Mesenchymal stem cell (in vitro differentiated cells and primary cell): ENCODE measurements at places on chromosomes 16 and 17.

- DNase-seq = no peak
Measured at GRCh38 chr16:61590577-61590976, 445.7 kb downstream of the CDH8 start.

DNA sequence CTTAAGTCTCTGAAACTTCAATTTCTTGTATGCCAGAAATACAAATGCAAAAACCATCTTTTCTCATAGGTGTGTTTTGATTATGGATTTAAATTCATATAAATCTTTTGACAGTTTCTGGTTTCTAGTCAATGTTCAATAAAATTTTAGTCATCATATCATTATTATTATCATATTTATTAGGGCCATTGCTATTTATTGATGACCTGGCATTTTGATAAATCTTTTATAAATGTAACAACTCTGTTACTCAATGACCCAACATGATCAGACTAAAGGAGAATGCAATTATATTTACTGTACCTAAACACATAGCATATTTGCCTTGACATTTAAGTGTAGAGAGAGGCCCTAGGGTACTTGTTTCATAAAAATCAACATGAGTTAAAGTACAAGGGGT, 320.8 kb downstream of the CDH8 start:
- no peak for DNase-seq

DNA sequence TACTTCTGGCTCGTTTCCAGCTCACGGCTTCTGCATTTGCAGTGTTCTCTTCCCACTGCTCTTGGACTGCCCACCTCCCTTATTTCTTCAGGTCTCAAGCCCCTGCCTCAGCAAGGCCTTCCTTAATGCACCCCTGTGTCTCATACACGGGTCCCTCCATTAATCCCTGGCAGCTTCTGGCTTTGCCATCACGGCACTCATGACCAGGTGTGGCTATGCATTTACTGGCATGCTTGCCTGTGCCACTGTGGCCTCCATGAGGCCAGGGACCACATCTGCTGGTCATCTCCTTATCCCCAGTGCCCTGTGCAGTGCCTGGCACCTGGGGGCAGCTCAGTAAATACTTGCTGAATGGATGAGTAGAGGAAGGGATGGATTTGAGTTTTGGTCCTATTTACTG, 114.1 kb downstream of the C16orf78 start:
- no peak for DNase-seq

DNA sequence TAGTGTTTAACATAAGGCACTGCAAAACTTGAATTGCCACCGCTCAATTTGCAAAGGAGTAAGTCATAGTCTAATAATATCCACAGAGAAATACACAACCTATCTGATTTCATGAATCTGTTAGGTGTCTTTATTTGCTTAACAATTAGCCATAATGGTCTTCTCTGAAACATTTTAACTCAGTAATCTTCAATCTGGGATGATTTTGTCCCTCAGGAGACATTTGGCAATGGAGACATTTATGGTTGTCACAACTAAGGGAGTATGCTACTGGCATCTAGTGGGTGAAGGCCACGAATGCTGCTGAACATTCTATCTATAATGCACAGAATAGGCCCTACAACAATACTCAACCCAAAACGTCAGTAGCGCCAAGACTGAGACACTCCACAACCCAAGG, 4.3 kb downstream of the UBE2G1 start:
- no peak for DNase-seq

DNA sequence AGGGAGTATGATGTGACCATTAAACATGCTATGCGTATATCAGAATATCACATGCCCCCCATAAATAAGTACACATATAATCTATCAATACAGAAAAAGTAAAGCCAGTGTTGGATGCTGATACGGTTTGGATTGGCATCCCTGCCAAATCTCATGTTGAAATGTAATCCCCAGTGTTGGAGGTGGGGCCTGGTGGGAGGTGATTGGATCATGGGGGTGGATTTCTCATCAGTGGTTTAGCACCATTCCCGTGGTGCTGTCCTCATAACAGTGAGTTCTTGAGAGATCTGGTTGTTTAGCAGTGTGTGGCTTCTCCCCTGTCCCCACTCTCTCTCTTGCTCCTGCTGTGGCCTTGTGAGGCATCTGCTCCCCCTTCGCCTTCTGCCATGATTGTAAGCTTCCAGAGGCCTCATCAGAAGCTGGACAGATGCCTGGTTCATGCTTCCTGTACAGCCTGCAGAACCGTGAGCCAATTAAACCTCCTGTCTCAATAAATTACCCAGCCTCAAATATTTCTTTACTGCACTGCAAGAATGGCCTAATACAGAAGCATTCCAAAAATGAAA, 88.9 kb downstream of the AATF start:
- DNase-seq = no peak

DNA sequence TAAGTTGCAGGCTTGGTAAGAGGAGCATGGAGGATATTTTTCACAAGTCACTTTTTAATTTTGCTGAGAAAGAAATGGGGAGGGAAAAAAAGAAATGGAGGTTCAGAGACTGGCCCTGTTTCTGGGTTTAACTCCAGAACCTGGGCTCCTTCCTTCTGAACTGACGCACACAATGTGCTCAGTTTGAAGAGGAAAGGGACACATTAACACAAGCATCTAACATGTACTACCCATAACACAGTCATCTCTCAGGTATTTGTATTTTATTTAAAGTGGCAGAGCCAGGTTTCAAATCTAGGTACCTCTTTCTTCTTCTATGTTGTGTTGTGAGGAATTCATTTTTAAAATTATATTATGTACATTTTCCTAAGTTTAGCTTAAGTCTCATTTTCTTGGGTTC, 5.3 kb upstream of the TMEM100 start:
- no peak for DNase-seq

GRCh38 chr17:944266-944826, 35.2 kb downstream of the NXN start:
- DNase-seq = no peak

GRCh38 chr17:78497115-78497540, 80.1 kb downstream of the DNAH17 start:
- DNase-seq = peak; percentile 80

GRCh38 chr16:85334718-85335583, 222.7 kb upstream of the CIBAR2 start:
- peak; percentile 64 for DNase-seq

DNA sequence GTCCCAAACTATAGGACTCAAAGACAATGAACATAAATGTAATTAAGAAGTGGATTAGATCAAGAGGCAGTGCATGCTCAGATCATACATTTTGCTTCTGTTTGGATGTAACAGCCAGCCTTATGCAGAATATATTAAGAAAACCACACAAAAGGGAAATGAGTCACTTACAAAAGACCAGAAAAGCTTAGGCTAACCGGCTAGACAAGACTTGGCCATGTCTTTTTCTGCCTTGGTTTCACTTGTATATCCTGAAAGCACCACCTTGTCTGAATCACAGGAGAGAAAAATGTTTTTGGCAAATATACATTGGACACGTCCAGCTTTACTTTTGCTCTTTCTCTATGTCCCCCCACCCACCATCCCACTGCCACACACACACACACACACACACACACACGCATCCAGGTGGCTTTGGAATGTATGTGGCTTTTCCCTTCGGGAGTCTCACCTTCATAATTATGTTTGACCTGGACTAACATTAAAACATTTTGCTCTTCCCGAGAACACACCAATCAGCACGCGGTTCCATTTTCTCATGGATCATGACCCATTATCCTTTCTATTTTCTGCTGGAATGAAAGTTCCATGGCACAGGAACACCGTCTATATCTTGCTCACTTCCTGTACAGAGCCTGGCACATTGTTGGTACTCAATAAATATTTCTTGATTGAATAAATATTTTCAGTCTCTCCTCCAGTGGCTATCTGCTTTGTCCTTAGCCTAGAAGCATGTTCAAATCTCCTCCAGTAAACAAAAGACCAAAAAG, 64.6 kb downstream of the CDK5R1 start:
- peak; percentile 52 for DNase-seq

- DNase-seq = peak; percentile 74
Measured at GRCh38 chr17:27247071-27247957, 46.6 kb upstream of the WSB1 start.

- peak; percentile 72 for DNase-seq
Measured at GRCh38 chr17:2241823-2242222, 61.8 kb downstream of the SMG6 start.

- DNase-seq = peak; percentile 65
Measured at GRCh38 chr16:31458073-31458843, 1.0 kb upstream of the ARMC5 start.

GRCh38 chr16:89292443-89293078, 75.1 kb downstream of the ZNF778 start:
- no peak for DNase-seq

- no peak for DNase-seq
Measured at GRCh38 chr16:31532120-31532519, 4.4 kb downstream of the AHSP start.

DNA sequence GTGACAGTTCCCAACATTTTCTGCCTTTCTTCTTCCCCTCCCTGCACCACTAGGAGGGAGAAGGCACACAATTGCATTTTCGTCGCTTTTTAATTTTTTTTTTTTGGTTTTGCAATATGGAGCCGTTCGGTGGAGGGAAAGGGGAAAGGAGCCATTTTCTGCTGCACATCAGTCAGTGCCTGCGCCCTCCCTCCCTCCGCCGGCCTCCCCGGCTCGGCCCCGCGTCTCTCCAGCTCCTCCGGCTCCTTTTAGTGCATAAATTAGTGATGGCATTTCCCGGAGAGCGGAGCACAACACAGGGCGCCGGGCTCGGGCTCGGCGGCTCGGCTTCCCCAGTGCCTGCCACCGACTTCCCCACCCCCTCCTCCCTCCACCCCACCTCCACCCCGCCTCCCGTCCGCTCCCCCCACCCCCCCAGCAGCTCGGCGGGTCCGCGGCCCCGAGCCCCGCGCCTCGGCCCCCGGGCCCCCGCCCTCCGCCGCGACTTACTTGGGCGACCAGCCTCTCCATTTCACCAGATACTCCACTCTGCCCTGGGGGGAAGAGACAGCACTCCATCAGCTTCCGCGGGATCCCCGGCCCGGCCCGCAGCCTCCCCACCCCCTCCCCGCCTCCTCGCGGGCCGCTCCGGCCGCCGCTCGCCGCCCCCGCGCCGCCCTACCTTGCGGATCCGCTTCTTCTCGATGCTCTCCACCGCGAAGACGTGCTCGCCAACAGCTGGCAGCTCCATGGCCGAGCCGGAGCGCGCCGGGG, 542 bp downstream of the CBX4 start:
- DNase-seq = peak; percentile 79

- DNase-seq = no peak
Measured at GRCh38 chr16:10668322-10669045, 26.2 kb downstream of the TEKT5 start.

DNA sequence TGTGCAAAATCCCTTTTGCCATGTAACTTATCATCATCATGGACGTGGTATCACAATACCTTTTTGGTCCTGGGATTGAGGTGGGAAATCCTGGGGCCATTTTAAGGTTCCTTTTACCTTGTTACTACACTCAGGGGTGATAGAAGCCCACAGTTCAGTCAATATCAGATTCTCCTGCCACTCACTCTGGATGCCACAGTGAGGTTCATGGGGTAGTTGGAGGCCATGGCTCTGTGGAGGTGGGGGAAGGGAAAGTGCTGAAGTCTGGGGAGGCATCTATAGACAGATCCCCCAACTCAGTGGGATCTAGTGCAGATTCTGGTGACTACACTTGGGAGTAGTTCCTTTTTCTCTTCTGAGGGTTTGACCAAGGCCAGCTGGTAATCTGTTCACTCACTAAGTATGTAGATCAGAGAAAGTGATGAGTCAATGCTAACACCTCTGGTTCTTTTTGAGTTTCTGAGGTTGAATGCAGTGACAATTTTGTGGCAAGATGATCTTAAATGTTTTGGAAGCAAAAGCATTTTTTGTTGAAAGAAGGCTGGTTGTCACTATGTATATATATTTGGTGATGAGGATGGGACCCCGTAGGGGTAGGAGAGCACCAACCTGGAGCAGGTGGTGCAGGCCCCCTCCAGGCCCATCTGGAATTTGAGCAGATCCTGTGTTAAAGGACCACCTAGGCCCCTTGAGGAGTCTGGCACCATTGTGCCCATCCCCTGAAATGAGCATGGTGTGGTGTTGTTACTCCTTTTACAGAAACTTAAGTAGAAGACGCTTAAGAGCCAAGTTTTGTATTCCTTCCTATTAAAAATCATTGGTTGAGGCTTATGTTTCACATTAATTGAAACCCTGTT, 18.8 kb upstream of the IRF8 start:
- no peak for DNase-seq

GRCh38 chr17:13728781-13729180, 127.1 kb upstream of the HS3ST3A1 start:
- no peak for DNase-seq

GRCh38 chr16:74449470-74449869, 28.2 kb upstream of the CLEC18B start:
- DNase-seq = peak; percentile 91

DNA sequence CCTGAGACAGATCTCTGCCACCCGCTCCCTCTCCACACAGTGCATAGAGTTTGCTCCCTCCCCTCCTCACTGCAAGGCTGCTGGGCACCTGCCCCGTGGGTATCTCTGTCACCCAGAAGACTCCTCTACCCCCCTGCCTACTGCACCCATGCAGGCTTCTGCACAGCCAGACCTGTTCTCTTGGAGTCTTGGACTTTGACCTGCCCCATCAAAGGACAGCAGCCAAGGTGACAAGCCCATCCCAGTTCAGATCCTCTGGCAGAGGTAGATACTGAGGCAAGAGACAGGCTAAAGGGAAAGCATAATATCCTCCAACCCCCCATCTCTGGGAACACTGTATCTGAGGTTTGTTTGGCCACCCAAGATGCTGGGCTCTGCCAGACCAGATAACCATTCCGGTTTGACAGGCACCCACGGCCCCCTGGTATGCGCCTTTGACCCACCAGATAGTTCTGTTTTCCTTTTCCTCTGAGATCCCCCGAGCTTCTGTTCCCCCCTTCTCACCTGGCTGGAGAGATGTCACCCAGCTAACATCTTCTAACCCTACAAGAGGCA, 239.6 kb downstream of the SOX9 start:
- no peak for DNase-seq

GRCh38 chr17:78103311-78103710, 25.2 kb downstream of the TMC6 start:
- no peak for DNase-seq

GRCh38 chr17:17071531-17072360, 29.5 kb downstream of the MPRIP start:
- no peak for DNase-seq

GRCh38 chr17:4341616-4341977, 24.9 kb downstream of the UBE2G1 start:
- no peak for DNase-seq
